ENCODE measurements at places on chromosomes 4 and X.

GRCh38 chrX:129553619-129554288, 13.7 kb downstream of the OCRL start:
- DNase-seq: no peak

- no peak for DNase-seq
Measured at GRCh38 chr4:113187358-113187757, 137.9 kb downstream of the ANK2 start.

DNA sequence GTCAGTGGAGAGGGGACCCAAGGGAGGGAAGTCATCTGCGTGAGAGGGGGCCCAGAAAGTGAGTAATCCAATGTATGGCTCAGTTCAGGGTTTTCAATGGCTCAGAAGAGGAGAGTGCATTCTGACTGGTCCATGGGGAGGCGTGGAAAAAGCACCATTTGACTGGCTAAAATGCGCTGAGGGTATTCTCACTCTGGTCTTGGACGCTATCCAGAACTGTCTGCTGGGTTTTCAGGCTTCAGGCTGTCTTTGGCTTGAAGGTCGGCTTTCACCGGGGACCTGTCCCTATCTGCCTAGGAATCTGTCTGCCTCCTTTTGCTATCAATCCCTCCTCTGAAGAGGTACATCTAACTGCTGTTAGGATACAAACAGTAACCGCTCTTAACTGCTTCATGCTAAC, 26.4 kb downstream of the EPGN start:
- DNase-seq: no peak

- no peak for DNase-seq
Measured at GRCh38 chr4:123480706-123481418, 84.3 kb downstream of the SPRY1 start.

- DNase-seq: peak; percentile 51
Measured at GRCh38 chr4:37452952-37453280, 208.4 kb downstream of the NWD2 start.

Measured in stimulated activated CD8-positive, alpha-beta memory T cell treated with anti-CD3 and anti-CD28 coated beads, Interleukin-4, amount 100 ng/mL, for 48 hours (primary cell).